GM03348 (cell line): ENCODE measurements at places on chromosomes 13 and 19.

DNA sequence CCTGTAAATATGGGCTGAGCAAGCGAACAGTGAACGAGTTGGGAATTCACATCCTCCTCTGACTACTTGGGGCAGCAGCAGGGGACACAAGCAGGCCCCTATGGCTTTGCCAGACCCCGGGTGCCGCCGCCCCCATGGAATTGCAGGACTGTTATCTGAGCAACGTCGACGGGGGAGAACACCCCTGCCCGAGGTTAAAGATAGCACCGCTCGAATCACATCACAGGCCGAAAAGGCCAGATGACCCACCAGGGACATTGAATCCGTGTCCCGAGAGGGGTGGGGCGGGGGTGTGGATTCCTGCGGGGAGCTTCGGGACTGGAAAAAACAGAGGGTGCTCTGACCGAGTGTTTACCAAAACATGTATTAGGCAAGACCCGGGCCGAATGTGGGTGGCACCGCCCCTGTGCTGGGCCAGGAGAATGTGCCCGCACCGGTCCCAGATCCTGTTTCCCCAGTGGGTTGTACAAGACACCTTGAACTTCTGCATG is 9.1 kb downstream of the FEM1A start:
- DNase-seq = no peak

DNA sequence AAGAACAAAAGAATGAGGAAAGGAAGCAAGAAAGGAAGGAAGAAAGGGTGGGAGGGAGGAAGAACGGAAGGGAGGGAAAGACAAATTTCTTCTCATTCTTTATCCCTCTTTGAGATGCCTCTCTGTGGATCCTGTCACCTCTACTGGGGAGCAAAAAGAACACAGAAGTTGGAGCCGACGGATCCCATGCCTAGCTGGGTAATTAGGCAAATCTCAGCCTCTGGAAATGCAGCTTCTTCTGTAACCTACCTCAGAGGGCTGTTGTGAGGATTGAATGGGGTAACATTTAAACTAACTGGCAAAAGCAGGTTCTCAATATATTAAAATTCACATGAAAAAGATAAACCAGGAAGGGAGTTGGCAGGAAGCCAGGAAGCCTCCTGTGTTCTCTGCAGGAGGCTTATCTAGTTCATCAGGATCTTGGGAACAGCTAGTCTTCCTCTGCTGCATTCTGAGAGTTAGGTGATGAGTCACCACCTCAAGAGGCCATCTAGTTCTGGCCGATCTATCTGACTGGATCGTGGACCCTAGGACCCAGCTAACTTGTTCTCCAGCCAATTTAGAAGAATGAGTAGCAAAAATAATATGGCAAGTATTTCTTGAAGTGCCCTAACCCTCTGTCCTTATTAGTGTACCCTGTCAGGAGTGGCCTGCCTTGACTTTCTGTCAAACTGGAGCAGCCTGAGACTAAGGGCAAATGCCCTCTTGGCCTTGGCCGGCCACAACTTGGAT is 15.2 kb upstream of the CPB2 start:
- DNase-seq = no peak

DNA sequence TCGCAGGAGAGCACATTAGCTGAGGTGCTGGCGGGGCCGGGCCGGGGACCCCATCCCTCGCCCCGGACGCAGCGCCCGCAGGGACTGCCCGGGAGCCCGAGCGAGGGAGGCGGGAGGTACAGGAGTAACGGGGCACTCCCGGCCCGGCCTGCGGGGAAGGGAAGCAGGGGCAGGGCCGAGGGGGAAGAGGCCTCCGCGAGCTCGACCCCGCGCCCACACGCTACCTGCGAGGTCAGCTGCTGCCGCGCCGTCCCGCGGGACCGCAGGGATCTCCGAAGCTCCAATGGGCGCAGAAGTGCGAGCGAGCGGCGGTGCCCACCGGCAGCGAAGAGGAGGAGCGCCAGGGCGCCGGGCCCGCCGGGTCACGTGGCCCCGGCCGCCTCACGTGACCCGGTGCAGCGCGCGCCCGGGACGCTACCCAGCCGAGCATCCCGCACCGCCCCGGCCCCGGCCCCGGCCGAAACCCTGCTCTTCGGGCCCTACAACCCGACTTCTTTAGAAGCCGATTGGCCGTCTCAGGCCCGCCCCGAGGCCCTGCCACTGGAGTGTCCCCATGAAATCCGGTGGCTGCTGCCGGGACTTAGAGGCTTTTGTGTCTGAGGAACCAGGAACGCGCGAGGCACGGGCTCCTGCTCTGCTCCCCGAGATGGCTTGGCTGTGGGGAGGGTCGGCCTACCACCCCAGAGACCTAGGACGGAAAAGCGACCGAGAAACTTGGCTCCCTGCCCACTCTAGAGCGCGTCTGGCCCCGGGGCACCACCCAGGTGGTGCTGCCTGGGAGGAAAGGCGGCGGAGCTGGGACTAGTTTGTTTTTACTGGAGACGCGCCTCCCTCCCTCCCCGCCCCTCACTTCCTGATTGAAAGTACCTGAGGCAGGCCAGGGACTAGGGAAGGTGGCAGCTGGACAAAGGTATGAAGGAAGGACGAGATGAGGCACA is at the start of gene RCBTB1:
RCBTB1 (minus strand) TSS at position 339 of the 938 bp plus-strand sequence. CDS start 18,279 bp downstream, outside the sequence.
- DNase-seq = peak; percentile 98

GRCh38 chr13:20099319-20099718 is 61.5 kb downstream of the GJA3 start:
- DNase-seq = no peak

- no peak for DNase-seq
Measured at GRCh38 chr13:107421028-107421427, 794.3 kb downstream of the LIG4 start.

GRCh38 chr13:49925881-49926418 is 10.2 kb downstream of the SPRYD7 start:
- DNase-seq = no peak

- DNase-seq = peak; percentile 74
Measured at GRCh38 chr19:19460761-19461265, 54.5 kb downstream of the TSSK6 start.

DNA sequence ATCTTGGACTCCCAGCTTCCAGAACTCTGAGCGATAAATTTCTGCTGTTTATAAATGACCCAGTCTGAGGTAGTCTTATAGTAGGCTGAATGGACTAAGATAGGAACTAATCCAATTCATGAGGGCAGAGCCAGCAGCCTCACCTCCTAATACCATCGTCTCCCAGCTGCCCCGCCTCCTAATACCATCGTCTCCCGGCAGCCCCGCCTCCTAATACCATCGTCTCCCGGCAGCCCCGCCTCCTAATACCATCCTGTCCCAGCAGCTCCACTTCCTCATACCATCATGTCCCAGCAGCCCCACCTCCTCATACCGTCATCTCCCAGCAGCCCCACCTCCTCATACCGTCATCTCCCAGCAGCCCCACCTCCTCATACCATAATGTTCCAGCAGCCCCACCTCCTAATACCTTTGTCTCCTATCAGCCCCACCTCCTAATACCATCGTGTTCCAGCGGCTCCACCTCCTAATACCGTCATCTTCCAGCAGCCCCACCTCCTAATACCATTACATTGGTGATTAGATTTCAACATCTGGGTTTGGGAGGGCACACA is 2.4 kb upstream of the ARGLU1 start:
- peak; percentile 60 for DNase-seq

- DNase-seq = no peak
Measured at GRCh38 chr19:5445071-5445470, 10.1 kb upstream of the ZNRF4 start.

DNA sequence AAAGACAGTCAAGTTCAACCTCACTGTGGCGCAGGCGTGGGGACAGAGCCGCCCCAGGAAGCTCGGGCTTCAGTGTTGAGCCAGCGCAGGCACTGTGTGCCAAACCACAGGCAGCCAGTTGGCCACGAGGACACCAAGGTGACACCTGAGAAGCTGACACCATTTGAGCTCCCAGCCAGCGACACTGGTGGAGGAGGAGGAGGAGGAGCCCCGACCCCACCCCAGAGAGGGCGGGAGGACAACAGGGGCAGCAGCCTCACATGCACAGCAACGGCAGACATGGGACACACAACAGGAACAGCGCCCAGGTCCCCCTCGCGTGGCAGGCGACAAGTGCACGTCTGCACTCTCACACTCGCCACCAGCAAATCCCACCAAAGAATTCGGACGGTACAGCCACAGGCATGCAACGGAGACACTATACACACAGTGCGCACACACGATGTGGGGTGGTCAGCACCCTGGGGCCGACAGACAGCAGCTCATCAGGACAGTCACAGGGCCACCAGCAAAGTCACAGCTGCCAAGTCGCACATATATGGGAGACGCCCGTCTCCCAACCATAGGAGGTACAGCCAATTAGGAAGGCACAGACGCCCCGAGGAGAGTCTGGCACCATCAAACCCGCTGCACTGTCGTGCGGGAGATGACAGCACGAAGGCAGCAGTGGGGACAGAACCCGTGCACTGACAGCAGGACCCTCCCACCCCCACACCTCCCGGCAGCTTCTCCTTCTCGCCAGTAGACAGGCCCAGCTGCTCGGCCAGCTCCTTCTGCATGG is 3.4 kb downstream of the EIF3G start:
- DNase-seq = no peak

DNA sequence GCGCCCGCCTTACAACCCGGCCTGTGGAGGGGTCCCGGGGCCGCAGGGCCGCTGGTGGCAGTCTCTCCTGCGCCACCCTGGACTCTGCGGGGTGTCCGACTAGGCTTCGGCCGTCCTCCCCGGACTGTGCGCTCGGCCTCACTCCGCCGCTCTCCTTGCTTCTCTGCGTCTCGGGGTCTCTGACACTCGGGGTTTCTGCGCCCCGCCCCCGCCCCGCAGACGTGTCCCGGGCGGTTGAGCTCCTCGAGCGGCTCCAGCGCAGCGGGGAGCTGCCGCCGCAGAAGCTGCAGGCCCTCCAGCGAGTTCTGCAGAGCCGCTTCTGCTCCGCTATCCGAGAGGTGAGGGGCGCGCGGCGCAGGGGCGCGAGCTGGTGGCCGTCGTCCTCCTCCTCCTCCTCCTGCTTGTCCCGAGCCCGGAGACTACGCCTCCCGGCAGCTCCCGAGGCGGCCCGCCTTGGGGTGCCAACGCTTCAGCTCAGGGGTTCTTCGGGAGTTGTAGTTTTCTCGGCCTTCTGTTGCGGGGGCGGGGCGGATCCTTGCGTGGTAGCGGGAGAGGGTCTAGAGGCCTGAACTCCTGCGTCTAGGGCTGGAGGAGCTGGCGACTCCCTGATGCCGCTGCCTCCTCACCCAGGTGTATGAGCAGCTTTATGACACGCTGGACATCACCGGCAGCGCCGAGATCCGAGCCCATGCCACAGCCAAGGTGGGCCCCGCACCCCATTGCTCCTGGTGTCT is 627 bp downstream of the LIN7B start:
- peak; percentile 72 for DNase-seq

- DNase-seq = no peak
Measured at GRCh38 chr13:43787518-43787891, 733 bp upstream of the ENOX1 start.

- DNase-seq = no peak
Measured at GRCh38 chr13:87680298-87680697, 9.1 kb downstream of the SLITRK5 start.

DNA sequence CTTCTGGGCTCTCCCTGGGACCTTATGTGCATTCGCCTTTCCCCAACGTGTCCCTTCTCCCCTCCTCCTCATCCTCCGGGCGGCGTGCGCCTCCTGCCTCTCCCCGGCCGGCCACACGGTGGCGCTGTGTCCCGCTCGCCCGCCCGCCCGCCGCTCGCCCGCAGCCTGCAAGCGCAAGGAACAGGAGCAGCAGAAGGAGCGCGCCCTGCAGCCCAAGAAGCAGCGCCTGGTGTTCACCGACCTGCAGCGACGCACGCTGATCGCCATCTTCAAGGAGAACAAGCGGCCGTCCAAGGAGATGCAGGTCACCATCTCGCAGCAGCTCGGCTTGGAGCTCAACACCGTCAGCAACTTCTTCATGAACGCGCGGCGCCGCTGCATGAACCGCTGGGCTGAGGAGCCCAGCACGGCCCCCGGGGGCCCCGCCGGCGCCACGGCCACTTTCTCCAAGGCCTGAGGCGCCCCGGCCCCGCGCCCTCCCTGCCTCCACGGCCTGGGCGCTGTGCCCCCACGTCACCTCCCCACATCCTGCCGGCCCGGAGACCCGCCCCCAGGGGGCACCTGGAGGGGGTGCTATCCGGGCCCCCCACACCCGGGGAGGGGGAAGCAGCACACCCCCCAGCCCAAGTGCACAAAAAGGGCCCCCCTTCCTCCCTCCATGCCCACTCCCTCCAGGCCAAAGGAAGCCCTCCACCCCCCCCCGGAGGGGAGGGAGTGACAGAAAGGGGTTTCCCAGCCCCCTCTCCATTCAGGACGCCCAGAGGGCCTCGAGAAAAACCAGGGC is 21.9 kb downstream of the ONECUT3 start:
- no peak for DNase-seq

GRCh38 chr13:55091172-55091571 is 2049.5 kb upstream of the PRR20A start:
- DNase-seq = no peak

- peak; percentile 1 for DNase-seq
Measured at GRCh38 chr13:65460136-65460535, 1770.0 kb downstream of the PCDH9 start.

DNA sequence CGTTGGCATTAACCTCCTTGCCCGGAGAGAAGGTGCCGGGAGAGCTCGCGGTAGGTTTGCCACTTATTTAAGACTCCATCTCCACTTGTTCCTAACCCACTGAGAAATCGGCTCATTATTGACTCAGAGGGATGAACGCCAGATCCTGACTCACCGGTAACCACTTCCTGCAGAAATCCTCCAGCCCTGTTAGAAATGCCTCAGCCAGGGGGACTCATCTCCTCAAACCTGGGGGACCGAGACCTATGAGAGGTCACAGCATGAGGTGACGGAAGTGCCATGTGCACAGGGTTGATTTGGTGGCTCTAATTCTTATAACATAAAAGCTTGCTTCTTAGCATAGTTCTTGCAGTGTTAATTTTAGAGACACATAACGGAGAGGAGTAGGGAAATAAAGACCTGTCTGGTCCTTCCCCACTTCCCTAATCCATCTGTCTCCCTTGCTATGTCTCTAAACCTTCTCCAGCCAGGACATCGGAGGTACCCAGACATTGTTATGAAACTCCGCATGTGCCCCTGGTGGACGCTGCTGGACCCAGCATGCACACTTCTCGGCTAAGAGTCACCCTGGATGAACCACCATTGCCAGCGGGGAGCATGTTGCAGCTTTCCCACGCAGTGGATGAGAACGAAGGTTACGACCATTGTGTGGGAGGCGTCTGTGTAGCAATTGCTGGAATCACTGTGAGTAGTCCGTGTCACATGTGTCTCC is 158.9 kb downstream of the EFNB2 start:
- DNase-seq = peak; percentile 67

DNA sequence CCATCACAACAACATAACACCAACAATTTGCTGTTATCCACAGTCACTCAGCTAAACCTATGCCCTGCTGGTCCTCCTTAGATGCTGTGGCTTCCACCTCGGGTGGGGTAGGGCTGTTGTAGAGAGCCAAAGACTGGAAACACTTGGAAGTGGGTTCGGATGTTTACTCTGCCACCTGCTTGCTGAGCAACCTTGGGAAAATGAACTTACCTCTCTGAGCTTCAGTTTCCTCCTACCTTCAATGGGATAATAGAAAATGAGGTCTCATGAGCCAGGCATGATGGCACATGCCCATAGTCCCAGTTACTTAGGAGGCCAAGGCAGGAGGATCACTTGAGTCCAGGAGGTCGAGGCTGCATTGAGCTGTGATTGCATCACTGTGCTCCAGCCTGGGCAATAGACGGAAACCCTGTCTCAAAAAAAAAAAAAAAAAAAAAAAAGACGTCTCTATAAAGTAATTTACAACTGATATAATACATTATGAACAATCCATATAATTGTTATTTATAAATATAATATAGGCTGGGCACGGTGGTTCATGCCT is 3.3 kb upstream of the SYCN start:
- DNase-seq = no peak

GRCh38 chr19:51737924-51738323 is 13.8 kb downstream of the FPR1 start:
- DNase-seq = no peak
